Esophagus squamous epithelium (tissue), 5 donors: ENCODE measurements at places on chromosomes 1 and 21.

DNA sequence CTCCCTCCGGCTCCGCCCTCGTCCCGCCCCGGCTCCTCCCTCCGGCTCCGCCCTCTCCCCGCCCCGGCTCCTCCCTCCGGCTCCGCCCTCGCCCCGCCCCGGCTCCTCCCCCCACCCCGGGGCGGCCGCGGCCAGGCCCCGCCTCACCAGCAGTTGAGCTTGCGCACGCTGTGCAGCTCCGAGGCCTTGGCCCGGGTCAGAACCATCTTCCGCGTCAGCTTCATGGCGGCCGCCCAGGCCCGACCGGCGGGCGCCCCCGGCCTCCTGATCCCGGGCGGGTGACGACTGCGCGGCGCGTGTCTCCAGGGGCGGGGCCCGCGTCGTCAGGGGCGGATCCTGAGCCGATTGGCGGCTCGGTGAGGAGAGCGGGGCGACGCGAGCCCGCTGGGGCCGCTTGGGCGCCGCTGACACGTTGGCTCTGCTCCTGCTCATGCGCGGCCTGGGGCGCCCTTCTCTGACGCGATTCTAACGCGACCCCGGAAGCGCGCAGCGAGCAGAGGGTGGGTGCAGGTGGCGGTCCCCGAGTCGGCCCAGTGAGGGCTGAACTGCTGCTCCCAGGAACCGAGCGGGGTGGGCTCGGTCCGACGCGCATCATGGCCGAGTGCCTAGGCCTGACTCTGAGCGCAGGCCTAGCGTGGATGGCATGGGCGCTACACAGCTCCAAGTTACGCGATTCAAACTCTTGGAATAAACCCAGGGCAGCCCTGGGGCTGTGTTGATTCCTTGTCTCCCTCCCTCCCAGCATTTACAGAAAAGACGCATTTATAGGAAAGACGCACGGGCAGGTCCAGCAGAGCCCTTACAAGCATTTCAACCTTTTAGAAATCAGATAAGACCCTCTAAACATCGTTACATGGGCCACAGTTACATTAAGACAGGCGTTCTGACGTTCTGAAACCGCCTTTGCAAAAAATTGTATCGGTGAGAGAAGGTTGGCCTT is at the start of gene CFAP410:
CFAP410 (minus strand) TSS at position 420 of the 940 bp plus-strand sequence; CDS start at position 224, 196 bp downstream.
- peak; percentile 77 for DNase-seq

- DNase-seq, result no peak
These were observed 122.4 kb downstream of the AKT3 start for GRCh38 chr1:243727503-243728203.

- DNase-seq, result no peak
These were observed 117.2 kb downstream of the MATN1 start for GRCh38 chr1:30606166-30606565.

GRCh38 chr21:8989721-8990325 is 1531.6 kb upstream of the TPTE start:
- no peak for DNase-seq

- no peak for DNase-seq
These were observed 20.0 kb downstream of the IBA57 start for GRCh38 chr1:228185641-228185965.

DNA sequence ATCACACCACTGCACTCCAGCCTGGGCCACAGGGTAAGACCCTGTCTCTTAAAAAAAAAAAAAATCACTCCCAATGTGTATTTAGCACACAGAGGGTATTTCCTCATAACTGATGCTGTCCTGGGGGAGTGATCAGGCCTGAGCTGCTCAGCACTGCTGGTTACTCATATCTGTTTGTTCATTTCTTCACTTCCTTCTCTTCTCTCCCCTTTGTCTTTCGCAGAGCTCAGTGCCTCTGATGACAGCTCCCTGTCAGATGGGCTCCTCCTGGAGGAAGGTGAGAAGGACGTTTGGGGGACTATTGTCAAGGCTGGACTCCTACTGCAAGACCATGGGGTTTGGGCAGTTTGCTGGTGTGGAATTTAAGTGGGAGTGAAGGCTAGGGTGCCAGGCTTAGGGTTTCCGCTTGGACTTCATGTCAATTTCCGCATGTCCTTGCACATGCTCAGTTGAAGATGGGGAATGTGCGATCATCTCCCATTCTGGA is 13.0 kb downstream of the INAVA start:
- no peak for DNase-seq

- DNase-seq, result no peak
These were observed 174.7 kb upstream of the SGIP1 start for GRCh38 chr1:66359269-66359668.

- no peak for DNase-seq
These were observed 30.5 kb downstream of the OR10J1 start for GRCh38 chr1:159469921-159470533.

DNA sequence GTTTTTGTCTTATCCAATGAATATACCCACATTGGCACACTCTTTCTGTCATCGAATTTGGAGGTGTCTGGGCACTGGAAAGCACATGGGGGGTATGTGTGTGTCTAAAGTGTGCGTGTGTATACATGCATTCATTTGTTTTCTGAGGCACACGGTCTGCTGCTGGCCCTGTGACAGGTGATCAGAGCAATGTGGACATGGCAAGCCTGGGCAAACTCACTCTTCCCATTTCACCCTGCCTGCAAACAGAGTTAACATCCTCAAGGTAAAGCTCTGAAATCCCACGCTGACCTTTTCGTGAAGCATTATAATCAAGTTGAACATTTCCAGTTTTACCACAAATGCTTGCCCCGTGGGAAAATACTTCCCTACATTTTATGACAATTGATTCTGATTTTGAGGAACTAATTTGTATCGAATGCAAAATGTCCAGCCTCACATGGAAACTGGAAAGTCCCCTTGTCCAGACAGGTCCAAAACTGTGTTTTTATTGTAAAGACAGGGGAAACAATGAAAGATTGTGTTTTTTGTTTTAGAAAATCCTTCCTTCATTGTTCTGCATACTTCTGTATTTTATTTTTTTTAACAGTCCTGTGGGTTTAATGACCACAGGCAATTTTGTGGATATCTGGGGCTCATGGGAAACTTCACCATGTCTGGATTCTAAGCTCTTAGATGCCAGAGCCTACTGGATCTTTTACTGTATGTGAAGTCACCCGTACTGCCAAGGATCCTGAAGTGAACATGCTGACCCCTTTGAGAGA is 160.9 kb downstream of the PBX1 start:
- DNase-seq, result no peak

DNA sequence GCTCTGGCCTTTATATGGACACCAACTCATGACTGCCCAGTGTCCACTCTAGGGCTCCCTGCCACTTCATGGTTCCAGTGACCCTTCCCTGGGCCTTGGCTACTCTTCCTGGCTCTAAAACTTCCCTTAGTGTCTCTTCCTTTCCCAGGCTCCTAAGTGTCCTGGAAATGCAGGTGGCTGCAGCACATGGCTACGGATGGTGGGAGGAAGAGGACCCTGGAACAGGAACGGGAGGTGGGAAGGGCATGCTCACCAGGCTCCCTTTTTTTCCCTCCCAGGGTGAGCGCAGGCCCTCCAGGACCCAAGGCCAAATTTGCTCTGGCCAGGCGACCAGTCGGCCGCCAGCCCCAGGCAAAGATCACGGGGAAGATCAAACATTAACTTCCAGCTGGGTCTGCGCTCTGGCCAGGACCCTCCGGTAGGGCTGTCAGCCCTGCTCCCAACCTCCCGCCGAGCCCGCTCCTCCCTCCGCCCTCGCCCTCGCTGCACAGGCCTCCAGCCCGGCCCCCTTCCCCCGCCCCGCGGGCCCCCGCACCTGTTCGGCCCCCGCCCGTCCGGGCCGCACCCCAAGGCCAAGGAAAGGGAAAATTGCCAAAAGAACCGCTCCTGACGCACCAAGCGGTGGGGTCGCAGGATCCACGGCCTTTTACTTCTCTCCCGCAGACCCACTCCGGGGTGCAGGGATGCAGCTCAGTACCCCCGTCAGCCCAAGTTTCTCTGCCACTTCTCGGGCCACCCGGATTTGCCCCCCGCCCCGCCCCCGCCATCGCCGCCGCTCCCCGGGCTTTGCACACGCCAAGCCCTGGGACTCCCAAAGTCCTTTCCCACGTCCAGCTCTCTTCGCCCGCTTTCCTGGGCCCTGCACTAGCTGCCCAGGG is 894 bp downstream of the TCEA3 start:
- no peak for DNase-seq

- no peak for DNase-seq
These were observed 9.9 kb downstream of the TOR3A start for GRCh38 chr1:179091691-179092165.

DNA sequence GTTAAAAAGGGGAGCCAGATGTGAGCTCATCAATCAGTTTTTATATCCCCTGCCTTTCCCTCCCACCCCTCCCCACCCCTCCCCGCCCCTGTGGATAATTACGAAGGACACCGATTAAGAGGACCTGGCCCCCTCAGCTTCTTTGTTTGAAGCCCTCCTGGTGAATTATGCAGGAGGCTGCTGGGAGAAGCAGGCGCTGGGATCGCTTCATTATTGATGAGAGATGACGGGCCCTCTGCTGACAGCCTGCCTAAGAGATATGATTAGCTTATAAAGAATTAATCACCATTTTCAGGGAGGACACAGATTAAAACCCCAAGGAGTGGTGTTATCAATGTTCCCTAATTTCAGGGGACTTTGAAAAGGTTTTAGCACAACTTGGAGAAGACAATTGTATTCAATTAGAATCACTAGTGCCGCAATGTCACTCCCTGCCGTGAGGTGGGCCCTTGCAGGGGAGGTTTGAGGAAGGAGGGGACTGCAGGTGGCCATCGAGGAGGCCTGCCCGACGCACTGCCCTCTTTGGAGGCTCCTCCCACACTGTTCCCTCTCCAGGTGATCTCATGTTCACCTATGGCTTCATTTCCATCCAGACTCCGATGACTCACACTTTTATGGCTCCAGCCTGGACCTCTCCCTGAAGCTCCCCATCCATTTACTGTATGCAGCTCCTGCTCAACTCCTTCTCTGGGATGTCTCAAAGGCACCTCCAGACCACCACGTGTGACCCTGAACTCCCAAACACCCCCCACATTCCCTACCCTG is 67.0 kb upstream of the KLHDC7A start:
- DNase-seq, result no peak

- no peak for DNase-seq
These were observed 200.7 kb downstream of the CHRM3 start for GRCh38 chr1:239587066-239587465.

DNA sequence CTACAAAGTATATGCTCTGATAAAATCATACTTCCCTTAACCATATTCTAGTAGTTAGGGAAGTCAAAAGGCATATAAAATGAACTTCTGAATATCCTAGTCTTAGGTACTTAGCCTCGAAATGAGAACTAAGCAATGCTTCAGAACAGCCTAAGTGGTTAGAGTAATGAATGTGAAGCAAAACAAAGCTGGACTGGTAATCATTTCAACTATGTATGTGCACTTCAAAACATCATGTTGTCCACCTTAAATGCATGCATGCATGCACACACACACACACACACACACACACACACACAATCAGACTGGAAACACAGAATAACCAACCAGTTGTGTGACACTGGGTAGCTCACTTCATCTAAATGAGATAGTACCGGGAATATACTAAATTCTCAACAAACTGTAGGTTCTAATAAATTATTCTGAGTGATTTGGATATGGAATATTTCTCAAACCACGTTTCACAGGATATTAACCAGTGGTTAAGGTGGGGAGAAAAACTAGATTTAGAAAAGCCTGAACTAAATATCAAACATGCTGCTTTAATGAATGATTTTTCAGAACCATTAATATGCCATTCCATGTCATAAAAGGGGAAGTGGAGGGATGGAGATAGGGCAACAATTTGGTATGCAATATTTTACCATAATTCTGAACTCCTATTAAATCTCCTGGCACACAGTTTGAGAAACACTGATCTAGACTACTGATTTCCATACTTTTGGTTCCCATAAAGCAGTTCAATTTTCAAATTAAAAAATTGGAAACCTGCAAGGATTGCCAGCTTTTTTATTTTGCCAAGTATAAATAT is 19.5 kb downstream of the RNF115 start:
- no peak for DNase-seq

- DNase-seq, result no peak
These were observed 83.7 kb downstream of the SPSB1 start for GRCh38 chr1:9376430-9376829.

DNA sequence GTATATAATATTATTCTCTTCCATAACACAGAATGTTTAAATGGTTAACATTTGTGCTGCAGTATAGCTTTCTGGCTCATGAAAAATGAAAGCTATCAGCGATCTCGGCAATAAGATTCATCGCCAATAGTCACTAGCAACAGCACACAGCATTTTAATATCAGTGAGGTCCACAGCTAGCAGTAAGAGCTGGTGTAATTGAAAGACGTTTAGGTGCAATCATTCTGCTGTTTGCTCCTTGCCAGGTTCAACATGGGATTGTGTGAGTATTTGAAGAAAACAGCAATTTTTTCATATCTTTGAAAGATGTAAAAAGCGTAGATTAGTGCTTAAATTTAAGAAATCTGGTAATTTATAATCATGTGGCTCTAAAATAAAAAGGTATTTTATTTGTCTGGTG is 20.1 kb downstream of the PRKACB start:
- DNase-seq, result no peak

GRCh38 chr1:227604446-227604845 is 41.1 kb downstream of the ZNF678 start:
- no peak for DNase-seq

DNA sequence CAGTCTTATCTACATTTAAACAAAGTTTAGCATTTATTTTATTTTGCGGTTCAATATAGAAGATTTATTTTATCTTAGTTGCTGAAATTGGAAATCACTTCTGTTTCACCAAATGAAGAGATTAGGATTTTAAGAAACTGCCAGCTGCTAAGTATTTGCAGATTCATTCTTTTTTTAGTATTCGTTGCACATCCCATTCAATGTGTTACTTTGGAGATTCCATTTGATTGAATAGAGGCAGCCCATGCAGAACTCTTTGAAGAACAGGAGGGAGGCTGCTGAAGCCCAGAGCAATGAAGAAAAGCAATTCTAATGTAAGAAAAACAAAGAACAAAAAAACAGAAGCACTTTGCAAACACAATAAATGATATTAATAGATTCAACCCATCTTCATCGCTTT is 38.6 kb upstream of the IL12RB2 start:
- DNase-seq, result no peak

DNA sequence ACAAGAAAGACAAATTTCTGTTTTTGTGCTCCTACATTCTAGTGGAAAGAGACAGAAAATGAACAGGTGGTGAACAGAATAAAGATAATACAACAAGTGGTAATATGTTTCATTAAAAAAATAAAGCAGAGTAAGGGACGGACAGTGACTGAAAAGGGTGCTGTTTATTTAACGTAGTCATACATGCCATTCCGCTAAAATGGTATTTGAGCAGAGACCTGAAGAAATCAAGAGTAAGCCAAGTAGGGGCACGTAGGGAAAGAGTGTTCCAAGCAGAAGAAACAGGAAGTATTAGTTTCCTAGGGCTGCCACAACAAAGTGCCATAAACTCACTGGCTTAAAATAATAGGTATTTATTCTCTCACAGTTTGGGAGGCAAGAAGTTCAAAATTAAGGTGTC is 65.6 kb upstream of the KCTD3 start:
- no peak for DNase-seq
